ENCODE measurements at places on chromosomes 2 and 18.

GRCh38 chr2:95389245-95390119, 13.0 kb upstream of the FAHD2A start:
- H3K36me3 ChIP-seq, result no peaks in the 10 kb centered on the region
- H3K27me3 ChIP-seq, result peaks cover 8% of the 10 kb centered on the region
- peak overlapping the region; percentile 30 for H3K4me3 ChIP-seq
- peak; percentile 78 for DNase-seq
- H3K27ac ChIP-seq, result no peak overlapping the region
- H3K4me1 ChIP-seq, result no peaks in the 10 kb centered on the region

GRCh38 chr18:40124107-40124506, 1830.9 kb upstream of the PIK3C3 start:
- DNase-seq, result no peak
- no peak overlapping the region for H3K4me3 ChIP-seq
- H3K4me1 ChIP-seq, result no peaks in the 10 kb centered on the region
- no peaks in the 10 kb centered on the region for H3K27me3 ChIP-seq
- H3K27ac ChIP-seq, result no peak overlapping the region
- H3K36me3 ChIP-seq, result no peaks in the 10 kb centered on the region

- no peak within 1 kb of the TSS for H3K27ac ChIP-seq
- no peak for DNase-seq
- H3K27me3 ChIP-seq, result peaks cover 68% of the 10 kb centered on the region
- no peaks in the 10 kb centered on the region for H3K36me3 ChIP-seq
Observed at GRCh38 chr2:44941551-44942234, at the start of gene SIX3. Gene SIX3 (plus strand): TSS chr2:44941702. CDS start chr2:44942105, 403 bp downstream.

DNA sequence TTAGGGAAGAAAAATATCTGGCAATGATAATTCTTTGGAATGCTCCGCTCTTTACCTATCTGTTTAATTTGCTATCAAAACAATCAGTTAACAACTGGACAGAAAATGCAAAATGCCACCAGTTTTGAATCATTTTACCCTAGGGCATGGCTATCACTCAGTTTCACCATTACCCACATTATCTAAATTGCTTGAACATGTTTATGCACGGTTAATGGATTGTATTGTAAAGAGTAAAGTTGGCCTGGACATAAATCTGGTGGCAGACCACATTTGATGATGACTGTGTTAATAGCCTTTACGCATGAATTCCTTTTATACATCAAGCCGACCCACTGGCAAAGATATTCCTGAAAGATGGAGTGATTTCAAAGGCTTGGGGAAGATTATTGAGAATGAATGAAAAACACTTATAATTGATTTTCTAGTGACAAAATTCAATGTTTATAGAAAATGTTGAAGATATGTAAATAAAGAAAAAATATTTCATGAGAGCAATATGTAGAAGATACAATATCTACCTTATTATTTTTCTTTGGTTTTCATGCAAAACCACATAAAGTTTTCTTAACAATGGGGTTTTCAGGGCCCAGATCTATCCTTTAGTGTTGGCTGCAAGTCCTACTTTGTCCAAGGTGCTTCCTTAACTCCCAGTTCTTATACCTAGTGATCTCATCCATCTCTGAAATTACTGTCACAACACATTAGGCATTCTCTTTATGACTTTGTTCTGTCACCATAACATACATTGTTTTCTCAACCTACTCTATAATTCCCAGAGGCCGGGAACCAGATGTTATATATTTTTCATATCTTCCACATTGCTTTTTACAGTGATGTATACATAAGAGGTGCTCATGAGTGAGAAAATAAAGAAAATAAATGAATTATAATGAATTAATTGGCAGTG, 265.1 kb downstream of the RIT2 start:
- H3K27ac ChIP-seq, result no peak overlapping the region
- H3K27me3 ChIP-seq, result no peaks in the 10 kb centered on the region
- no peak overlapping the region for H3K4me3 ChIP-seq
